ENCODE measurements at places on chromosomes 4 and X.

DNA sequence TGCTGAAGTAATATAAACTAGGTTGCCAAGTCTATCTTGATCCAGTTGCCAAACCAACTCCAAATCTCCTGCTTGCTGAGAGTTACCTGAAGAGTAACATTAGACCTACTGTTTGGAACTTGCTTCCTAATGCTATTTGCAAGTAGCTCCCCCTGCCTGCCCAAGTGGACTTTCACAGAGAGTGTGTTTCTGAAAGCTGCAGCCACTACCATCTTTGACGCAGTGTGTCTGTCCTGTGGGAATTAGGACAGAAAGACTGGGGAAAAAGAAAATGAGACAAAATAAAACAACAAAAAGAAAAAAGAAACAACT is 195.0 kb upstream of the HS3ST1 start:
- DNase-seq: no peak

- no peak for DNase-seq
Measured at GRCh38 chr4:17153572-17153971, 255.1 kb upstream of the LDB2 start.

- no peak for DNase-seq
Measured at GRCh38 chr4:145003675-145004074, 94.3 kb downstream of the ANAPC10 start.

DNA sequence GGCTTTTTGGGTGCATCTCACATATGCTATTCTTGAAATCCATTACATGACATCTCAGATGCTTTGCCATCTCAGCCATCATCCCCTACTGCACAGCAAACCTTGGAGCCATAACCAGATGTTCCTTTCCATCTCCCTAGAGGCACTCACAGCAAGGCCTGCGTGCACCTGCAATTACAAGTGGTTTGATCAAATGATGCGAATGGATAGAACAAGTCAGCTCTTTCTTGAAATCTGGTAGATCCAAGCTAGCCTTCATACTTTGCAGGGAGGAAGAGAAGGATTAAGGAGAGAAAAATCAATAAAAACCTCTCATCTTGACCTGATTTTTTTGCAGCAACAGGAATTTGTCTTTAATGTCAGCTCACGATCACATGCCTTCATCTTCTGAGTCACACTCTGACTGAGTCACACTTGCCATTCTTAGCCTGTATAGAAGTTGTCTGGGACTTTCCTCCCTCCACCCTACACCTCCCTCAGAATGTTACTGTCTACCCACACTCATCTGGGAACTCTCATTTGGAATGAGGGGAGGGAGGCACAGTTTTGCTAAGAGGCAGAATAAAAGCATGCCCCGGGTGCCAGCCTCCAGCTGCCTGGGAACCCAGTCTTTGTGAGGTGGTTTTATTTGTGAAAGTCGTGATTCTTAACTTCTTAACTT is 11.9 kb upstream of the TRIML1 start:
- DNase-seq: no peak

GRCh38 chrX:137566746-137567679 is 1.1 kb downstream of the ZIC3 start:
- no peak for DNase-seq
